ENCODE measurements at places on chromosomes 3 and 15.

DNA sequence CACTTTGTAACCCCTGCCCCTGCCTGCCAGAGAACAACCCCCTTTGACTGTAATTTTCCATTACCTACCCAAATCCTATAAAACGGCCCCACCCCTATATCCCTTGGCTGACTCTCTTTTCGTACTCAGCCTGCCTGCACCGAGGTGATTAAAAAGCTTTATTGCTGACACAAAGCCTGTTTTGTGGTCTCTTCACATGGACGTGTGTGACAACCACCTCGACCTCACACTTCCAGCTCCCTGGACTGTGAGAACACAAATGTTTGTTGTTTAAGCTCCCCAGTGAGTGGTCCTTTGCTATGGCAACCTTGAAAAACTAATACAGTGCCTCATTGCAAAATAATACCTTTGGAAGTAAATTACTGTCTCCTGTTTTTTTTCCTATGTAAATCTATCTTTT, 299.2 kb upstream of the POU1F1 start:
- no peak for DNase-seq

DNA sequence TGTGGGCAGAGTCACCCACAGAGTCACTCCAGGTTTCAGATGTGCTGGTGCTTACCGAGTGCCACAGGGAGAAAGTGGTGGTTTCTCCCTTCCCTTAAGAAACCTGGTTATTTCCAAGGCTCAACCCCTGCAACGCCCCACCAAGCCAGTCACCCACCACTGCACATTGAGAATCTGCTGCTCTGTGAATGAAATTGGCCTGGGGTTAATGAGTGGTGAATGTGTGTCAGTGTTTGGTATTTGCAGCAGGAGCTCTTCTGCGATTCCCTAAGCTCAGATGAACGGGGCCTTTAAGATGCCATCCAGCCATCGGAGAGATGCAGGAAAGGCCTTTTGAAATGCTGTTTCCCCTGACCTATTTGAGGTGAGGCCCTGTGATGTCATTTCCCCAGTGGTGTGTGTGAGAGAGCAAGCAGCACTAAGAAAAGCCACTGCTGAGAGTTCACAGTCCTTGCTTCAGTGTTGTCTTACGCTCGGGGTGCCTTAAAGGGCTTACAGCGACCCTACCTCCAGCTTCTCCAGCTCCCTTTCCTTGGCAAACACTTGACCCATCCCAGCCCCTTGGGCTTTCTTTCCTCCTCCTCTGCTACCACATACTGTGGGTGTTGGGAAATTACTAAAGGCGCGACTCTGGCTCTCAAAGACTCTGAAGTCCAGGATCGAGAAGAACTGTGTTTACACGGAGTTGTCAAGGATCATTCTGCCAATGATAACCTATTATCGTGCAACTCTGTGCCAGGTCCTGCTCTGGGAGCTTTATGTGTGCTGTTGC, 68.9 kb downstream of the SMAD3 start:
- no peak for DNase-seq

DNA sequence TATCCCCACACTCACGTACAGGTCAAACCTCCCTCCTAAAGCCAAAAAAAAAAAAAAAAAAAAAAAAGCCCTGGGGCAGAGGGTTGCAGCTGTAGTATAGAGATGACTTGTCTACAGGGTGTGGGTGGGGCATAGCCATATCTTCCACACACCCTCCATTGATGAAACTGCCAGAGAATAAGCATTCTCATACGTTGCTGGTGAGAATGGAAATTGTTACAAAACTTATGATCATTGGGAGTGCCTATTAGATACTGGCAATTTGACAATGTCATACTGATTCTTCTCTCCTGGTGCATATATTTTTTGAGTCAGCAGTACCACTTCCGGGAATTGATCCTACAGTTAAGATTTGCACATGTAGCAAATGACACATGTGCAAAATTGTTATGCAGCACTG, 11.0 kb upstream of the CTNNB1 start:
- DNase-seq, result no peak

DNA sequence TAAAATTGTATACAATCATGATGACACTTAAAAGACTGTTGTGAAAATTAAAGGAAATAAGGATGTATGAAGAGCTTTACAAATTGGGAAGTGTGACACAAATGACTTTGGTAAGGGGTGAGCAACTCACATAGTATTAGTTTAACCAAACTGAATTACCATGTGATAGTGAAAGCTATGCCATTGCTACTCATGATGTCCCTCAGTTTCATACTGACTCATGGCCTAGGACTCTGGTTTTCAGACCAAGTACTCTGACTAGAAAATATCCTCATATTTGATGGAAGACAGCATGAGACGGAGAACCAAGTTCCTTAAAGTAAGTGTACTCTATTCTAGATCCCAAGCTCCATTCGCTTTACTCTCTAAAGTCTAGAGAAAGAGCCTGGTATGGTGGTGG, 203.2 kb upstream of the ICE2 start:
- no peak for DNase-seq

- DNase-seq, result no peak
These were observed 720.2 kb downstream of the ROBO1 start for GRCh38 chr3:79047581-79047980.

DNA sequence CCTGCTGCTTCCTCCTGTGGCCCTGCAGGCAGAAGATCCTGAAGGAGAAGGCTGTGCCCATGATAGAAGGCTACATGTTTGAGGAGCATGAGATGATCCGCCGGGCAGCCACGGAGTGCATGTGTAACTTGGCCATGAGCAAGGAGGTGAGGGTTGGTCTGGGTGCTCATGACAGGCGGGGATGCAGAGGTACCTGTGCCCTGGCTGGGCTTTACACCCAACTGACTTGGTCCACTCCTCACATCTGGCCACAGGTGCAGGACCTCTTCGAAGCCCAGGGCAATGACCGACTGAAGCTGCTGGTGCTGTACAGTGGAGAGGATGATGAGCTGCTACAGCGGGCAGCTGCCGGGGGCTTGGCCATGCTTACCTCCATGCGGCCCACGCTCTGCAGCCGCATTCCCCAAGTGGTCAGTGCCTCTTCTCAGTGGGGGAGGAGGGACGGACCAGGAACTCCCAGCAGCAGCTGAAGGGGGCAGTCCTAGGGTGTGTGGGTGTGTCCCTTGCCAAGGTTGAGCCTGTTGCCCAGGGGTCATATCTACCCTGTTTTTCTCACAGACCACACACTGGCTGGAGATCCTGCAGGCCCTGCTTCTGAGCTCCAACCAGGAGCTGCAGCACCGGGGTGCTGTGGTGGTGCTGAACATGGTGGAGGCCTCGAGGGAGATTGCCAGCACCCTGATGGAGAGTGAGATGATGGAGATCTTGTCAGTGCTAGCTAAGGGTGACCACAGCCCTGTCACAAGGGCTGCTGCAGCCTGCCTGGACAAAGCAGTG, 1.6 kb upstream of the RCCD1 start:
- DNase-seq, result no peak

DNA sequence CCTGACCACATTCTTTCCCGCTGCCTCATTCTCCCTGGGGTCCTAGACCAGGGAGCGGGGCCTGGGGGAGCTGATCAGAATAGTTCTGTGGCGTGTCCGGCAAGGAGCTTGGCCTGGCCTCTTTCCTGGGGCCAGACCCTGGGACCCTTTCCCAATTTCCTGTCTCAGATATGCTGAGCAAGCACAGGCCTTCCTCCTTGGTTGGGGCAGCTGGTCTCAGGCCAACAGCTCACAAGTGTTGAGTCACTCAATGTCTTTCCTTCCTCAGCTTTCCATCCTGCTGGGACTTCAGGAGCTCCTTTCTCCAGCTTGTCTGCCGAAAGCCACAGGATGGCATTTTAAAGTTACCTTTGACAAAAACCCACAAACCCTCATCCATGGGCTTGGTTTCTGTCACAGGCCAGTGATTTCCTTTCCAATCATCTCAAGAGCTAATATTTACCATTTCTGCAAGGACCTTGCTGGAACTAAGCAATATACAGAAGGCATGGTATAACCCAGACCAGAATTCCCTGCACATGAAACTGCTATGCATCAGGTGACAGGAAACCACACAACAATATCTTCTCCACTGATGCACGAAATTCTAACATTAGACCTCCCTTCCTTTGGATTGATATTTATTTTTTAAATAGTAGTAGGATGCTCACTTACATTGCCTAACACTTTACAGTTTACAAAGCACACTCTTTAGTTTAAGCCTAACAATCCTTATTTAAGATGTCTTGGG, 19.5 kb upstream of the TIMP4 start:
- DNase-seq, result no peak

DNA sequence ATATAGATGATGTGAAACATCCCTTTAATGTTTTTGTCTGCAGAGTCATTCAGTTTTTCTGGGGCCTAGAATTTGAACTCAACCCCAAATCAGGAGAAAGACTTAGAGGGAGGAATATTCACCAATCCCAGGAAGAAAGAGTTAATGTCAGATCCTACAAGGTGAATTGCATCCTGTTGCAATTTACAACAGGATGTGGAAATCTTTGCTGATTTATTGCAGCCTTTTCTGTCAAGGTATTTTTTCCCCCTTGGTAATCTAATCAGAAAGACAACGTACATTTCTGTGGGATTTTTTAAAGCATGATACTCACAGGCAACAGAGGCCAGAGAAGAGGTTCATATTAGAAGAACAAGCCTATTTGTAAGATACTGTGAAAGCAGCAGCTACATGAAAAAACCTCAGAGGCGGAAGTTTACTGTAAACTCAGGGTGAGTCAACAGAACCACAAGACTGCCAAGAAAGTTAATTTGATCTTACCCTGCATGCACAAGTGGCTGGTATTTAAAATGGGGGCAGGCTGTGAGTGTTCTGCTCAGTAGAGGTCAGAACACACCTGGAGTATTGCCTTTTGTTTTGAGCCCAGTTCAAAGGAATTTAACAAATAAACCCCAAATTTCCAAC, 531.9 kb downstream of the AGBL1 start:
- peak; percentile 45 for DNase-seq

DNA sequence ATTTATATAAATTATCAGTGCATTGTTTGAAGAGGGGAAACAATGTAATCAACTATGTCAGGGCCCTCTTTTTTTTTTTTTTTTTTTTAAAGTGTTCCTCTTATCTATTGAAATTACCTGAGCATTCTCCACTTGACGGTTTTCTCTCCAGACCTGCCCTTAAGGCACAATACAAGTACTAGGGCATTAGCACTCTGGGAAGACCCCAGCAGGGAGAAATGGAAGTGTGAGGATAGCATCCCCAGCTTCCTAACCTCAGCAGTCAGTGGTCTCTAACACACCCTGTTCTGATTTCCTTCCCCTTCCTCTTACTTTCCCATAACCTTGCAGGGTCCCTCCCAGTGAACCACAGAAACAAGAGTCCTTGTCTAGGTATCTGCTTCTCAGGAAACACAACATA, 458.3 kb upstream of the ARL6 start:
- DNase-seq, result no peak

DNA sequence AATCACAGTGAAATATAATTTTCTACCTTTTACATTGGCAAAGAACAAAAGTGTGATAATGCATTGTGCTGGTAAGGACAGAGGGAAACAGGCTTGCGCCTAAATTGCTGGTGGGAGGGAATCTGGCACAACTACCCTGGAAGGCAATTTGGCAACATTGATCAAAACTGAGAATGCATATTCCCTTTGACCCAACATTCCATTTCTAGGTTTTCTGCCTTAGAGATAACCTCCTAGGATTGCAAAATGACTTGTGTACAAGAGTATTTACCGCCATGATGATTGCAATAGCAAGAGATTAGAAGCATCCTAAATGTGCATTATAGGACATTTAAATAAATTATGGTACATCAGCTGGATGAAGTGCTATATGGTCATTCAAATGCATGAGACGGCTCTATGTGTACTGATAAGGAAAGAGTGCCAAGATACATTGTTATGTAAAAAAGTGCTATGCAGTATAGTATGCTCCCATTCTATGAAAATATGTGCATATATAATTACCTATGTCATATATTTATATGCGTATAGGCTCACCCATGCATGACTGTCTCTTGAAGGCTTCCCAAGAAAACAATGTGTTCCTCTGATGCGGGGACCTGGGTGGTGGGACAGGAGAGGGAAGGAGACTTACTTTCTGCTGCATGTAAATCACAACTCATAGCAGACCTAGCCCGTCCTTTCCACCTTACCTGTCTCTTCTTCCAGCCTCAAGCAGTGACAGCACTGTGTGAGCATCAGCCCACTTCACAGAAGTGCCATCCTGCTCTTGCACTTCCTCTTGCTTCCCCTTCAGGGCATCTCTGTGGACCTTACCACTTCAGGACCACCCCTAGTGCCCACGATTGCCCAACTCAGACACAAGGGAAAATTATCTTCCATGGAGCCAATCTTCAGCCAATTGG, 249.9 kb upstream of the TLE3 start:
- DNase-seq, result no peak

DNA sequence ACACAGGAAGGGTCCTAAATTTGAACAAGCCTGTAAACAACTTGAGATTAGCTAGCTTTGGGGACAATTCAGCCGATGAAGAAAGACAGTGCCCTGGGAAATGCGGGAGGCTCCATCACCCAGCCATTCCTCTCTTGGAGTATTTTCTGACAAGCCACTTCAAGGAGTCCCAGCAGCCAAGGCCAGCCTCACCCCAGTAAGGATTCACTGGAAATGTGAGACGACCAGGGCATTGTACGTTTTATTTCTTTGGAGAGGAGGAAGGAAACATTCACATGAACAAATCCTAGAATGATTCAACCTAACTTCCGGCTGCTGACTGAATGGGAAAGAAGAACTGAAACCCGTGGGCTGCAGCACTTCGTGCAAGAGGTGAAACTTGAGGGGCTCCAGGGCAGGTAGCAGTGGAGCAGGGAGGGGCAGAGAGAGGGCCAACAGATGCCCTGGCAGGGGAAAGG, 116.4 kb upstream of the ARHGEF3 start:
- DNase-seq, result no peak

DNA sequence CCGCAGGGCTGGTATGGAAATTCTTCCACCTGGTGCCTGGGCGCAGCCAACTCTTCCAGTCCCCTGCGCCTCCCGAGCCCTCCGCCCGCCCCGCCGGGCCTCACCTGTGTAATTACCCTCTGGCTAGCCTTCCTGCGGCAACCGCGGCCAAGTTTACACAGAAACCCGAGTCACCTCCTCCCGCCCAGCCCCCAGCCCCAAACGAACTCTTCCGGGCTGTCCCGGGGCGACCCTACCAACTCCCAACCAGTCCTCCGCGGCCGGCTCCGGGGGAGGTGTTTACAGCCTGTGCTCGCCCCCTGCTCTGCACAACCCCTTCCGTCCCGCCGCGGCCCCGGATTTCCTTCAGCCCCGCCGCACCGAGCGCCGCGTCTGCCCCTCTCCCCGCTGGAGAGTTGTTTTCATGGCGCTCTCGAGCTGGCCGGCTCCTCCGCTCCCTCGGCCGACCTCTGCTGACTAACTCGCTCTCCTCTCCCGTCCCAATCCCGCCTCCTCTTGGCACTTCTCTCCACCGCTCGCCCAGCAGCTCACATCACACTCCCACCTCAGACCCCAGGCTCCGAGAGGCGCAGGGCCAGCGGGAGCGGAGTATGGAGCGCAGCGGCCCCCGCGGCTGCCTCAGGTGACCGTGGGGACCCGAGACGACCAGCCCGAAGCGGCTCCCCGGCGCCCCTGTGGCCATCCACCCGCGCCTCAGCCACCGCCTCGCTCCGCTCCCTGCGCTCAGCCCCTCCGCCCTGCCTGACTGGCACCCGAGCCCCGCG, 538 bp downstream of the ATOSA start:
- peak; percentile 79 for DNase-seq

DNA sequence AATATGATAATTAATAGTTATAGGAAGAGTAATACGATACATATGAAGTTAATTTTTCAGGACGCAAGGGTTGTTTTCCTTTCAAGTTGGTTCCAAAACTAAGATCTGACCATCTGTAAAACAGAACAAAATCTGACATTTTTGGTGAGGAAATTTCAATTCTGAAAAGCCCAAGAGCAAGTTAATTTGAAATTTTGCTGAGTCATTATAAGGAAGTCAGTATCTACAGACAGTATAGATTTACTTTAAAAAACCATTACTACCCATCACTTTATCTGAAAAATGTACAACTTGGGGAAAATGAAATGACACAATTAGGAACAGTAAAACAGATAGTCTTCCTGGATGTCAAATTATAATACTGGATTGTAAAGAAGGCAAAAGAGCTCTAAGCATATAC, 12.5 kb downstream of the INTS14 start:
- DNase-seq, result no peak
